Coronary artery (tissue), 2 donors: ENCODE measurements at places on chromosomes 4 and X.

DNA sequence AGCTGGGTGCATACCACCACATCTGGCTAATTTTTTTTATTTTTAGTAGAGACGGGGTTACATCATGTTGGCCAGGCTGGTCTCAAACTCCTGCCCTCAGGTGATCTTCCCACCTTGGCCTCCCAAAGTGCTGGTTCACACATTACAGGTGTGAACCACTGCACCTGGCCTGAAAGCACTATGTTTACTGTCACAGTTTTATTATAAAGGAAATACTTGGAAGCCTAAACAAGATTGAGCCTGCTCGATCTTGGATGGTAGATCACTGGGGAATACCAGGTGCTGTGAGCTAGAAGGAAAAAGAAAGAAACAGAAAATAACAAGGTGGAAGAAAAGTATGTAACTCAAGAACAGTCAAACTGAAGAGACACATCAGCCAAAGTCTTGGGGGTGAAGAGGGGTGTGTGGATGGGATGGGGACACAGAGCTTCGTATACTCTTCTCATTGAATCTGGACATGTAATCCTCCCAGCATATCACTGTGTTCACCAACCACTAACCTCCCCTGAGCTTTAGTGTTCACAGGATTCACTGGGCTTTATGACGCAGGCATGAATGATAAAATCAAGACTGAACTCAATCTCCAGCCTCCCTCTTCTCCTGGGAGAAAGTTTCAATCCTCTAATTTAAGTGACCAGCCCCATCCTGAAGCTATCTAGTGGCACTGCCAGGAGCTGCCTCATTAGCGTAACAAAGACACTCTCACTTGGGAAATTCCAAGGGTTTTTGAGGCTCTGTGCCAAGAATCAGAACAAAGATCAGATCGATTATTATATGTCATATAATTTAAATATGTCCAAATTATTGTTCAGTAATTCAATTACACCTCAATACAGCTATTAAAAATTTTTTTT lies 40.9 kb downstream of the PDS5A start:
- no peak for DNase-seq

GRCh38 chr4:133154725-133155124 lies 5.6 kb downstream of the PCDH10 start:
- DNase-seq: no peak

DNA sequence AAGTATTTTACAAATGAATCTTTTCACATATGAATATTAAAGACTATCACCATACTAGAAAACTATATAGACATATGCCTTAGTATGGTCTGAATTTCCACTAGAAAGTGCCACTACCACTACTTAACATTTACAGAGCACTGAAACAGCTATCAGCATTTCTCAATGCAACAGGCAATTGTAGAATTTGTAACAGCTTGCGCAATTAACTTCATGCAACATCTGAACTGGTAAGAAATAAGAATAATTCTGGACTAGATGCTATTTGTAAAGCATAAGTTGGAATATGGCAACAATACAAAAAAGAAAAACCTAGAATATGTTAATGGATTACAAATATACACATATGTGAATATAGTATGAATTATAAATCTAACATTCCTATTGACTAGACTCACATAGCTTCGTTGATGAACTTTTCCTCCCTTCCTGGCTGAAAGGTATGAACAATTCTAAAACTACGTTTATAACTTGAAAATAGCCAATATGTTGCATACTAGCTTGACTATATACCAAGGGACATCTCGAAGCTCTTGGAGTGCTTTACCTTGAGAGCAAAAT lies 82.0 kb downstream of the ATP8A1 start:
- DNase-seq: no peak

GRCh38 chr4:112898357-112899141 lies 150.9 kb upstream of the ANK2 start:
- no peak for DNase-seq

DNA sequence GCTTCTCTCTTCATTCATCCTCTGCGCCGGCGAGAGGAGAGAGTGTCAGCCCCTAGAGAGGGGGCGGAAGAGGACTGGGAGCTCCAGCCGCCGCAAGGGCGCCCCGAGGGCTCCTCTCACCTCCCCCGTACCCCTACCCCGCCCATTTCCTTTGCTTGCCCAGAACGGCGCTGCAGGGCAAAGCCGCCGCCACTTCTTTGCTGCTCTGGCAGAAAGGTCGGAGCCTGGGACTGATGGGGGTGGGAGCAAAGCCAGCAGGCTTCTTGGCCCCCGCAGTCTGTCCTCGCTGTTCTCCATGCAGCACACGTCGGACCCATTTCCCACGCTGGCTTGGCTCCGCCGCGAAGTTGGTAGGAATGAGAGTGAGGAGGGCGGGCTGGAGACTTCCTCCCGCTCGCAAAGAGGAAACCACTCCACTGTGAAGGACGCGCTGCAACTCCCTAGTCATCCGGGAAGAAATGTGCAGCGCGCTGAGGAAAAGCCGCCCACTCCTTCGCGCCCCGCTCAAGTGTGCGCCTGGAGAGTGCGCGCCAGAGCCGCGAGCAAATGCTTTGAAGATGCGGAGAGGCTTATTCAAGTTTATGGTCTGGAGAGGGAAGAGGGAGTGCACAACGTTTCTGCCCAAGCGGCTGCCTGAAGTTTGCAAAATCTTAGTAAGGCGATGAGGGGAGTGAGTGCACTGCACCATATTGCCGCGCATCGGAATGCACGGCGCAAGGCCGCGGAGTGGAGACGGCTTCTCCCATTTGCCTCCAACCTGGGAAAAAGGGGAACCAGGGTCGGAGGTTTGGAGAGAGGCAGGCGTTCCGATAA lies 2.8 kb upstream of the PCDH7 start:
- DNase-seq: no peak

DNA sequence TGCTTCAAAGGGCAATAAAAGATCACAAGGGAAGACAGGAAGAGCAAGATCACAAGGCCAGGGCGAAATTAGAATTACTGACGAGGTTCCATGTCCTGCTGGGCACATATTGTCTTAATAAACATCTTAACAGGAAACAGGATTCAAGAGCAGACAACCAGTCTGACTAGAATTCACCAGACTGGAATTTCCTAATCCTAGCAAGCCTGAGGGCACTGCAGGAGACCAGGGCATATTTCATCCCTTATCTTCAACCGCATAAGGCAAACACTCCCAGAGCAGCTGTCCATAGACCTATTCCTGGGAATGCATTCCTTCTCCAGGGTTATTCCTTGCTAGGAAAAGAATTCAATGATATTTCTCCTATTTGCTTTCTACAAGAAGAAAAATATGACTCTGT lies 12.4 kb upstream of the TDO2 start:
- DNase-seq: no peak

DNA sequence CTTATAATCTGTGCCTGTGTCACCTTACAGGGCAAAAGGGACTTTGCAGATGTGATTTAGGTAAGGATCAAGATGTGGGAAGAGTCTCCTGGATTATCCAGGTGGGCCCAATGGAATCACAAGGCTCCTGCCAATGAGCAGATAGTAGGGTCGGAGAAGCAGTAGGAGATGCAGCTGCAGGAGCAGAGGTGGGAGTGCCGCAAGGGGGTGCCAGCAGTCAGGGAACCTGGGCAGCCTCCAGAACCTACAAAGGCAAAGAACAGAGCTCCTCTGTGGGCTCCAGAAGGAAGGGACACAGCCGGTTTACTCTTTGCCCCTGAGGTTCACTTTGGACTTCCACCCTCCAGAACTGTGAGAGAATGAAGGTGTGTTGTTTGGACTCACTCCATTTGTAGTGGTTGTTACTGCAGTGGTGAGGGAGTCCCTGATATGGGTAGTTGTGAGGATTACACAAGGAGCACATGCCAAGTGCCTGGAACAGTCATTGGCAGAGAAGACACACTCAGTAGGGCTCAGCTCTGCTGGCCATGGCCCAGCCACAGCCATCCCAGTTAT lies 318.5 kb downstream of the EVC2 start:
- no peak for DNase-seq

GRCh38 chrX:43557792-43558191 lies 98.3 kb upstream of the MAOA start:
- DNase-seq: no peak

DNA sequence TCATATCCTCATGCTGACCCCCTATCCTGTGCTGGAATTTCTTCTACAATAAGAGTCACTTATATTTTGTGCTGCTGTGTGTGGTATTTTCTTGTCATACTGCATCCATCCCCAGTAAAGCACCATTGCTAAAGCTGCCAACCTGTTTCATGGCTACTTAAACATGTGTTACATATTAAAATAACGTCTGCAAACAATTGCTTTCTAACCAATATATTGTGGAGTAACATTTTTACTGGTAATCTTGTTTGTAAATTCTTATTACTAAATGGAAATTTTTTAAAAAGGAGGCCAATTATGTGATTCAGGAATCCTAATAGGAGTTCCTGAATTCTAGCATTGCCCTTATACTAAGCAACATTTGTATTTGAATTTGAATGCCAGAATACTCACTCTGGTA lies 160.3 kb upstream of the VEGFC start:
- no peak for DNase-seq

DNA sequence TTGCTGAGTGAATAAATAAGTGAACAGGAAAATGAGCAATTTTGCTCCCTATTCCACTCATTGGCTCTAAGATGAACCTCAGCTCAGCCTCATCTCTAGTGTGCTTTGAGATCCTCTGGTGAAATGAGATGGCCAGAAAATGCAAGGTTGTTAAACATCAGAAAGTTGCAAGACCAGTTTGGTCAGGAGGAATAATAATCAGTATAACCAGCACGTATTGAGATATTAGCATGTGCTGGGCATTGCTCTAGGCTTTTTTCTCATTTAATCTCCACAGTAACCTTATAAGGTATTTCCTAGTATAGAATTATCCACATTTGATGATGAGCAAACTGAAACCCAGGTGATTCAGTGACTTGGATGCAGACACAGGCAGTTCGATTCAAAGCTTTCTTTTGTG lies 110.5 kb upstream of the PAK3 start:
- DNase-seq: no peak

DNA sequence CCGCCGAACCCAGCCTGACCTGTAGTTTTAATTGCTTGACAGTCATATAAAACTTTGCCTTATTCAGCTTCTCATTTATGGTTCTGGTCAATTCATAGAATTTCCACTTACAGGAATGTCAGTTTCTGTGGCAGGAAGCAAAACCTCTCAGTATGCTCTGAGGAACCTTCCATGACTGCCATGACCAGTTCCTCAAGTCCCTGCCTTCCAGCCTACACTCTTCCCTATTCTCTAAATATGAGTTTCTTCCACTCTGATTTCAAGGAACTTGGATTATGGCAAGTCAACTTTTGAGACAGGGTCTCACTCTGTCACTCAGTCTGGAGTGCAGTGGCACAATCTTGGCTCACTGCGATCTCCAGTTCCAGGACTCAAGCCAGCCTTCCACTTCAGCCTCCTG lies 26.0 kb upstream of the NSUN7 start:
- DNase-seq: no peak

GRCh38 chrX:72121383-72121782 lies 10.3 kb downstream of the RTL5 start:
- no peak for DNase-seq

GRCh38 chrX:130118441-130119311 lies 8.4 kb upstream of the ELF4 start:
- no peak for DNase-seq
